ENCODE measurements at places on chromosomes 16 and 17.

DNA sequence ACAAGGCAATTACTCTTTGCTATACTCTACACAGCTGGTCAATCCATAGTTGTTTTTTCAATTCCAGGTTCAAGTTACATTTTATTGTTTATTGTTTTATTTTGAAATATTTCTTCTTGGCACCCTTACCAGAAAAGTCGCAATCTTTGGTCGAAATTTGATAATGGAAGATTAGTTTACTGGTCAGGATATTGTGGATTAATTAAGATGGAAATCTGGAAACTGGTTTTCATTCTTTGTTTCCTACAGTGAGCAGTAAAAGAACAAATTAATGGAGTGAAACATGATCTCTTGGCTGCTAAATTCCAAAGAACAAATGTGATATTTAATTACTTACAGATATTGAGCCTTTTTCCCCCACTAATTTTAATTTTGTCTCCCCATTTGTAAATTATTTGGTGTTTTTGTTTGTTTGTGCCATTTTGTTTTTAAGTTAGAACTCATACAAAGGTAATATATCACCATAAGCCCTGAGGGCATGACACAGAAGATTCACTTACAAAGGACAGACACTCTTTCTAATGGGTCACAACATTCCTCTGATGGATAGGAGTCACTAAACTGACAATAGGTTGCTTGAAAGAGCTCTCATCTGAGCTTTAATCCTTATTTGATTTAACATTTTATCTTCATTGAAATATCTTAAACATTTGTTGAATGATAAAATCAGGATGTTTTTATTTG, 700.2 kb downstream of the KCNJ2 start:
- no peaks in the 10 kb centered on the region for H3K36me3 ChIP-seq
- no peak overlapping the region for H3K4me3 ChIP-seq
- no peaks in the 10 kb centered on the region for H3K4me1 ChIP-seq
- no peak overlapping the region for H3K27ac ChIP-seq
- no peak for DNase-seq

DNA sequence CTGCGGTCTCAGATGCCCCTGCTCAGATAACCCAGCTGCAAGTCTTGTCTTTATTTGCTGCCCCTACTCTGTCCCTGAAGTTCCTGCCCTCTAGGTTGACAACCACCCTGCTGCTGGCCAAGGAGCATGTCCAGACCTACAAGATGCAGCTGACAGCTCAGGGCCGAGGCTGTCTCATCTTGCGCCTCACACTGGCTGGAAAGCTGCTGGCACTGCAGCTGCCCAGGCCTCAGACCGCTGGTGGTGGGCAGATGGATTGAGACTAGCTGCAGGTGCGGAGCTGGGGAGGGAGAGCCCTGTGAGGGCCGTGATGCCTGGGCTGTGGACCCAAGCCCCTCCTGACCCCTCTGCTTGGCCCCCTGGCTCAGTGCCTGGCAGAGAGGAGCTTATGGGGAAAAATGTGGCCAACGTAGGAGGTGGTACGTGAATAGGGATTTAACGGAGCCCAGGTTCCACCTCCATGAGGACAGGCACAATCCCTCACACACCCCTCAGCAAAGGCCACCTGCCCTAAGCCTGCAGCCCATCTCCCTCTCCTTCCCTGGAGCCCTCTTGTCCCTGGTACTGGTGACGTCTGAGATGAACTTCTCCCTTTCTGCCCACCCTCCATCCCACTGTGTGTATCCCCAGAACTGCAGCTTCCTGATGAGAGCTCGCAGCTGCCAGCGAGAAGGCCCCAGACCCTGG, 8.3 kb upstream of the GALK1 start:
- no peak overlapping the region for H3K27ac ChIP-seq
- H3K4me1 ChIP-seq, result peaks cover 33% of the 10 kb centered on the region
- no peak overlapping the region for H3K4me3 ChIP-seq
- H3K36me3 ChIP-seq, result peaks cover 14% of the 10 kb centered on the region

GRCh38 chr16:1468426-1468810, 6.4 kb downstream of the CLCN7 start:
- H3K27me3 ChIP-seq, result no peaks in the 10 kb centered on the region
- peaks cover 61% of the 10 kb centered on the region for H3K4me1 ChIP-seq
- no peaks in the 10 kb centered on the region for H3K36me3 ChIP-seq
- DNase-seq, result no peak

DNA sequence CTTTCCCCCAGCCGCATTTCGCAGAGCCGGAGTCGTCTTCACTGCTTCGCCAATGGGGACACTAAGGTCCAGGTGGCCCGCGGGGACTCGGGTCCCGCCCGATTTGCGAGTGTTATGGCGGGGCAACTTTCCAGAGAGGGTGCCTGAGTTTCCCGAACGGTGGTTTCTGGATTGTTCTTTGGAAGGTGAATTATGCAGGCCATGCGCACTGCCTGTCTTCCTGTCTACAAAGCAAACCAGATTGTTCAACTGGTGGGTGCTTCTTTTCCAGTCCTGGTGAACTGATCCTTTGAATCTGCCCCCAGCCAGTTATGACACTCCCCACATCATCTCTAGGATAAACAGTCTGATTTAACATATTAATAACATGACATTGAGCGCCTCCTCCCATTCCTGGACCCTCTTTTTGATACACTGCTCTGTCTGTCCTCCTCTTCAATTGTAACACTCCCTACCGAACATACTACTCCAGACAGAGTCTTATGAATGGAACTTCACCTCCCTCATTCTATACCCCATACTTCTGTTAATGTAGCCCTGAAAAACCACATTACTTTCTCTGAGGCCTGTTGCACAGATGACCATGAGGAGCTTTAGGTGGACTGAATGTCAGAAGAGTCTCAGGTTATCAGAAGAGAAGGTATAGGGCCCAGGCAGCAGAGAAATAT, 159.0 kb downstream of the RAB11FIP4 start:
- H3K36me3 ChIP-seq, result no peaks in the 10 kb centered on the region
- H3K27ac ChIP-seq, result peak overlapping the region; percentile 86
- no peak for DNase-seq
- peak overlapping the region; percentile 91 for H3K4me3 ChIP-seq

- H3K27me3 ChIP-seq, result no peaks in the 10 kb centered on the region
- H3K27ac ChIP-seq, result no peak overlapping the region
- no peak overlapping the region for H3K4me3 ChIP-seq
Observed at GRCh38 chr16:16004314-16004749, 54.9 kb downstream of the ABCC1 start.

- no peak overlapping the region for H3K4me3 ChIP-seq
- H3K4me1 ChIP-seq, result peaks cover 13% of the 10 kb centered on the region
- no peaks in the 10 kb centered on the region for H3K27me3 ChIP-seq
- peaks cover 31% of the 10 kb centered on the region for H3K36me3 ChIP-seq
Observed at GRCh38 chr16:68179196-68179795, 56.6 kb downstream of the ESRP2 start.

DNA sequence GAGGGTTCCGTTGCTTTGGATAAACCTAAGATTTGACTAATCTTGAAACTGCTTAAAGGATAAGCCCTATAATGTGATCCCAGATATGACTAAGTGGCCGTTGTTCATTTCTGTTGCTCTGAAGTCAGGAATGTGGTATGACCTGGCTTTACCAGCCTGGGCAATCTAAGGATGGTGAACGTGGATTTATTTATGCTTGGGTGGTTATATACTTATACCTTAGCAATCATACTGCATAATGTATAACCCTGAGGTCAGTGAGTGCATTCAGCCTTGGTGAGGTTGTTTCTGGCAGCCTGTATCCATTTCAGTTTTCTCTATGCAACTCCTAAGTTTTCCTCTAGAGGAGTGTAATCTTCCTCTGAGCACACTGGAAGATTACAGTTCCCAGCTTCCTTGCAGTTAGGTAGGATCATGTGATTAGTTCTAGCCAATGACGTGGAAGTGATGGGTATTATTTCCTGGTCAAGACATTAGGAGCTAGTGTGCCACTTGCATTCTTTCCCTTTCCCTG, 41.9 kb downstream of the FTO start:
- peak overlapping the region; percentile 47 for H3K27ac ChIP-seq
- peaks cover 9% of the 10 kb centered on the region for H3K36me3 ChIP-seq
- no peaks in the 10 kb centered on the region for H3K27me3 ChIP-seq

DNA sequence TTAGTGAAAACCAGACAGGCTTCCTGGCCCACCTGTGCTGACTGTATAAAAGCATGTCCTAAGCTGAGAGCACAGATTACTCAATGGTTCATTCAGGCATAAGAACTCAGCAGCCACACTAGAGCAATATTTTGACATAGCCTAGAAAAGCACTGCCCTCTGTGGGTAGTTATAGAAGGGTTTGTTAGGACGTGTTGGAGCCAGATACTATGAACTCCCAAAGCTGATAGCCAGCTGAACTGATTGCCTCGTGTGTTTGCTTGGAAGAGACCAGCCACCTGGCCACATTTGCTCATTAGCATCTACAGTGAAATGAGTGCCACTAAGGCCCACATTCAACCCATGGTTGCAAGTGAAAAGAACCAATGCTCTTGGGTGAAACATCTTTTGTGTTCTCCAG, 30.8 kb upstream of the ABCA5 start:
- H3K27me3 ChIP-seq, result peaks cover 11% of the 10 kb centered on the region
- peaks cover 8% of the 10 kb centered on the region for H3K4me1 ChIP-seq
- H3K36me3 ChIP-seq, result no peaks in the 10 kb centered on the region
